Skeletal muscle cell (primary cell): ENCODE measurements at places on chromosomes 16 and 17.

GRCh38 chr16:27511657-27512448 is 37.9 kb downstream of the GTF3C1 start:
- no peak for DNase-seq

DNA sequence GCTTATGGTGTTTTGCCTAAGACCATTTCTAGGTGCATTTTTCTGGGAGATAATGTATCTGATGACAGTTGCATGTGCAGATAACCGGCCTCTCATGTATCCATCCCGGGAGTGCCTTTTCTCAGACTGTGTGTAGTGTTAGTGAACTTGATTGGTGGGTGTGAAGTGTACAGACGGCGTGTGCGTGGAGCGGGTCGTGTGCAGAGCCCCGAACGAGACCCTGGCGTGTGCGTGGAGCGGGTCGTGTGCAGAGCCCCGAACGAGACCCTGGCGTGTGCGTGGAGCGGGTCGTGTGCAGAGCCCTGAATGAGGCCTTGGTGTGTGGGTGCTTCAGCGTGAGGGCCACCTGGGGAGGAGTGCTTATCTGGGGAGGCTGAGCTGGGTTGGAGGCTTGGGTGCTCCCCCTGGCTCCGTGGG is 28.9 kb upstream of the ZNF750 start:
- DNase-seq: no peak

GRCh38 chr16:58541711-58542110 is 26.4 kb downstream of the SETD6 start:
- no peak for DNase-seq

GRCh38 chr16:19935694-19936093 is 51.0 kb upstream of the GPRC5B start:
- DNase-seq: no peak

- no peak for DNase-seq
Measured at GRCh38 chr16:22220714-22221113, 14.6 kb downstream of the EEF2K start.

GRCh38 chr16:50666658-50667496 is 14.2 kb downstream of the SNX20 start:
- DNase-seq: no peak

- DNase-seq: no peak
Measured at GRCh38 chr17:49926886-49927285, 42.1 kb upstream of the DLX4 start.

GRCh38 chr16:72410492-72410891 is 238.5 kb upstream of the PMFBP1 start:
- no peak for DNase-seq

GRCh38 chr16:11909653-11910545 is 5.9 kb downstream of the GSPT1 start:
- DNase-seq: no peak

DNA sequence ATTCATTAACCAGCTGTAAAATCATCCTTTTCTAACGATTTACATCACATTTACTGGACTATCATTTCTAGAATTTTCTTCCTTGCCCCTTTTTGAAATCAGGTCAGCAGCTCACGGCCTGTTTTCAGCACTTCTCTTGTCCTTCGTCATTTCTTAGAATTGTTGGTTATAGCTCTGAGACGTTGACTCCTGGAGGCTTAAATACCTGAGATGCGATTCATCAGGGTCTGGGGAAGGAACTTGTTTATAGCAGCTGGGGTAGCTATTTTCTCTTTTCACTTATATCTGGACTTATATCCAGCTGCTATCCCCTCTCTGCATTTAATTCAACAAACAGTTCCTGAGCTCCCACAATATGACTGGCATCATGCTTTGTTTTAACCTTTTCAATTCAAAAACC is 338.7 kb upstream of the TNRC6C start:
- DNase-seq: peak; percentile 47

DNA sequence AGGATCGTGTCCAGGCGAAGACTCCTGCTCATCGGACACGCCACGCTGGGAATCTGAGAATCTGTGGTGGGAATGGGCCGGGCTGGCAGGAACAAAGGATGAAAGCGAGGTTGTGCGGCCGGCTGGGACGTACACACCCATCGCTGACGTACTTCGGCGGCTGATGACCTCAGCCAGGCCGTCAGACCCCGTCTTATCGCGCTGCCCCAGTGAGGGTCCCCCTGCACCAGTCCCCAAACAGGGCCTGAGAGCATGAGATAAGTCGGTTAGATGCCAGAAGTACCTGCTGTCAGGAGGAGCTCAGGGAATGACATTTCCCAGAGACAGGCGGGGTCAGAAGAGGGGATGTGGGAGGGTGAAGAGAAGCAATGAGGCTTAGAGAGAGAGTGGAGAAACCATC is 16.0 kb upstream of the SP6 start:
- DNase-seq: no peak

GRCh38 chr17:38415250-38416194 is 12.7 kb upstream of the ARHGAP23 start:
- DNase-seq: no peak

DNA sequence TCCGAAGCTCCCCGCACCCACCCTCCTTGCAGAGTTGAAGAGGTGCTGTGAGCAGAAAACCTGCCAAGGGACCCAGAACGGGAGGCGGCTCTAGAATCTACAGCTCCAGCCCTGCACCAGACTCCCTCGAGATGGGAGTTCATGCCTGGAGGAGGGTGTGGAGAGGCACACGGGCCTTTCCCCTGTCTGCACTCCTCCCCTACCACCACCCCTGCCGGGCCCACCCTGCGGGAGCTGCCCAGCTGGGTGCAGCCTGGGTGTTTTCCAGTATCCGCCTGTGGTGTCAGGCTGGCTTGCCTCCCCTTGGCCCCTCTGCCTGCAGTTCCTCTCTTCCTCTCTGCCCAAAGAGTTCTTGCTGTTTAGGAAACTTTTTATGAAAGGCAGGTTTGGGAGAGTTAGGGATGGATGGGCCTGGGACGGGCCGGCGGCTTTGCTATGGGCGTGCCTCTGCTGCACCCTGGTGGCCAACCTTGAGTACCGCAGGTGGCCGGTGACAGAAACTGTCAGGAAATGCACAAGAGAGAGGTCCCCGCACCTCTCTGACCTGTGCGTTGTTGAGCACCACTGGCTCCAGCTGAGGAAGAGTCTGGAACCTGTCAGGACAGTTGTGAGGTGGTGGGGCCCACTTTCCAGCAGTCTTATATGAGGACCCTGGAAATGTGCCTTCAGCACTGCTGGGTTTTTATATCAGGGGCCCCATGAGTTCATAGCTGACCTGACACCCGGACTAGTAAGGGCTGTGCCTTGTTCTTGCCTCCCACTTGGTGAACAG is 354.1 kb downstream of the SEC14L1 start:
- no peak for DNase-seq

DNA sequence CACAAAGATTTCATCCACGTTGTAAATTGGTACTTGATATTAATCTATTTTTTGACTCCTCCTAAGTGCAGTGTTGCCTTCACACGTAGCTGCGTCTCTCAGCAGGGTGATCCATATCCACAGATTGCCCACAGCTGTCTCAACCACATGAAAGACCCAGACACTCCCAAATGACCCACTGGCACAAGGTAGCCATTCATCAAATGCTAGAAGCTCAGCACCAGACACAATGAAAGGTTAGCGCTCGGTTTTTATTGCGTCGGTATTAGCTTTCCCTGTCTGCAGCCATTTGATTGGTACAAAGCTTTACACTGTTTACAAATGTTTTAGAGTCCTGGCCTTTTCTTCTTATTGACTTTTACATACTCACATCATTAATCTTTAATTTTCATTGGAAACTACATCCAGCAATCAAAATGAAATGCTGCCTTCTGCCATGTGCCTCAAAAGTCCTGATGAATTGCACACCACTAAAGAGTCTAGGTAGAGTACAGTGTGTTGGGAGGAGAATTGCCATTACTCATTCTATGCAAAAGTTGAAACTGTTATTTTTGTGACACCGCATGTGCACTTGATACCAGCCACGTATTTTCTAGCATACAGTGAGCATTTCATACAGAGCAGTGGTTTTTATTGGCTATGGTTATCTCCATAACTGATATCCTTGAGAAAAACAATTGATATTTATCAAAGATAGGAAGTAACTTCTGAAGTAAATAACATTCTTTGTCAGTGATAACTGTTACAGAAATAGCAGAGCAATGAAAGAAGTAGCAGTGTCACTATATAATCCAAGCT is 127.3 kb upstream of the NUDT7 start:
- DNase-seq: no peak

DNA sequence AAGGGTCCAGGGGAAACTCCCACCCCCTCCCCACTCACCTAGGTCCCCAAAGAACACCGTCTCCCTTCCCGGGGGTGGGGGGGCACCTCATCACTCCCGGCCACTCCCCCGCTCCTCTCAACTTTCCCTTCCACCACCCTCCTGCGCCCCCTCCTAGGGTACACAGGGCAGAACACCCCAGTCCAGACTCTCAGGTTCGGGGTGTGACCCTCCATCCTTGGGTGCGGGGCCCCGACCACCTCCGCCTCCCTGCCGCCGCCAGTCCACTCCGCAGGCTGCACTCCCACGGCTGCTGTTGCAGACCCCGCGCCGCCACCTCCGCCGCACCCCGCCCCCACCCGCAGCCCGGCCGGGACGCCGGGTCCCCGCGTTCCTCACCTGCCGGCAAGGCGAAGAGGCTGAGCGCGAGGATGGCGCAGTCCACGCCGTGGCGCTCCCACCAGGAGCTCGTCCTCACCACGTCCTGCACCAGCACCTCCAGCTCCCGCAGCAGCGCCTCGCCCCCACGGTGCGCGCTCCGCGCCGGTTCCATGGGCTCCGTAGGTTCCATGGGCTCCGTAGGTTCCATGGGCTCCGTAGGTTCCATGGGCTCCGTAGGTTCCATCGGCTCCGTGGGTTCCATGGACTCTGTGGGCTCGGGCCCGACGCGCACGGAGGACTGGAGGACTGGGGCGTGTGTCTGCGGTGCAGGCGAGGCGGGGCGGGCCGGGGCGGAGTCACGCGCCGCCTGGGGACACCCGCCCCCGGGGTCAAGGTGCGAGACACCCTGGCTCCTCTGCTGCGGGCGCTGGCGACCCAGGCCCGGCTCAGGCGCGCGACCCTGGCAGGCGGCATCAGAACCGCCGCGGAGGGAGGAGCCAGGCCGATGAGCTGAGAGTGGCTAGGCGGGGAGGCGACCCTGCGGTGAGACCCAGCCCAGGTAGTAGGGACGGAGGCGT is at the start of gene FADS6:
Gene FADS6, minus strand, starts transcription at position 660 of the 938 bp plus-strand sequence. Its CDS starts 38 bp downstream, at position 622.
- no peak for DNase-seq
